NCI-H460 (cell line): ENCODE measurements at places on chromosomes 7 and 10. TPM values are rescaled to one million over a fixed set of nuclear protein-coding genes. Genes with fewer than 3 reads are reported as not detected.

Gene SHTN1
- 24.6 and 27.6 TPM in 2 replicates for total RNA-seq

Gene FFAR4
- not detected in 2 replicates for total RNA-seq

Gene PTPRZ1
- total RNA-seq = not detected in 2 replicates

Gene AGMO
- 0.17 TPM in 1 of 2 replicates, not detected in the other for total RNA-seq

Gene TAS2R41
- not detected in 2 replicates for total RNA-seq

Gene TMEM229A
- not detected in 2 replicates for total RNA-seq

Gene NPS
- total RNA-seq = not detected in 2 replicates

Gene CD36
- total RNA-seq = 0.82 and 0.84 TPM in 2 replicates

Gene SLC13A1
- not detected in 2 replicates for total RNA-seq

Gene PRKG1
- 0.81 and 1.0 TPM in 2 replicates for total RNA-seq
